HepG2 (cell line): ENCODE measurements at places on chromosomes 11 and 22. TPM values are rescaled to one million over a fixed set of nuclear protein-coding genes. Genes with fewer than 3 reads are reported as not detected.
A peak's percentile ranks its signal among the peaks of the same experiment; 100 is the strongest.

DNA sequence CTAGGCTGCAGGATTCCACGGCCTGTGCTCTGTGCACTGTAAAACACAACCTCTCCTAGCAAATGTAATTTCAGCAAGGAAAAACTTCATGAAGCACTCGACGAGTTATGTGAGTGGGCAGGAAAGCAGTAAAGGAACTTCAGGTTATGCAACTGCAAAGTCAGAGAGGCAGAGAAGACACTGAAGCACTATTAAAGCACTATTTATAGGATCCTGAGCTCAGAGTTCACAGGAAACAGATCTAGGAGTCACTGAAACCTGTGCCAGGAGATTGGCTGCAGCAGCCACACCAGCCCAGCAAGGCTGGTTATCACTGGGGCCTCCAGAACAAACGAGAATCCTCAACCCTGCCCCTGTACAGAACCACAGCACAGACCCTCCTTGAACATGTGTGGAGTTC, 2.5 kb downstream of the SMIM35 start:
- no peaks in the 10 kb centered on the region for H3K36me3 ChIP-seq
- peak; percentile 32 for DNase-seq
- no peak overlapping the region for H3K4me3 ChIP-seq

DNA sequence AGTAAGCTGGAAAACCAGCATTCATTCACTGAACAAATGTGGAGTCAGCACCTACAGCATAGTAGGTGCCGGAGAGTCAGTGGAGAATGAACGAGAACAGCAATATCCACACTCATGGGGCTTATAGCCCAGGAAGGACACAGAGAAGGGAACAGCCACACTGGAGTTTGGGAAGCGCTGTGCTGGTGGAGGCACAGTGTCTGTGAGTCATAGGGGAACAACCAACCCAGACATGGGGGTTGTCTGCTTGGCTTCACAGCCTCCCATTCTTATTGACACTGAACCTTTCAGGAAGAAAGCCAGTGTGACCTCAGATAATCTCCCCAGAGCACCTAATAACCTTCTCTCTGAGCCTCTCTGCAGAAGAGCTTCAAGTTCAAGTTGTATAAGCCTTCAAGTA, 56.6 kb upstream of the UBASH3B start:
- no peak for DNase-seq
- H3K4me3 ChIP-seq: no peak overlapping the region
- no peak overlapping the region for H3K27ac ChIP-seq
- no peaks in the 10 kb centered on the region for H3K36me3 ChIP-seq
- peaks cover 17% of the 10 kb centered on the region for H3K4me1 ChIP-seq
- H3K27me3 ChIP-seq: peaks cover 4% of the 10 kb centered on the region; the same call in 1 of the 3 replicates

DNA sequence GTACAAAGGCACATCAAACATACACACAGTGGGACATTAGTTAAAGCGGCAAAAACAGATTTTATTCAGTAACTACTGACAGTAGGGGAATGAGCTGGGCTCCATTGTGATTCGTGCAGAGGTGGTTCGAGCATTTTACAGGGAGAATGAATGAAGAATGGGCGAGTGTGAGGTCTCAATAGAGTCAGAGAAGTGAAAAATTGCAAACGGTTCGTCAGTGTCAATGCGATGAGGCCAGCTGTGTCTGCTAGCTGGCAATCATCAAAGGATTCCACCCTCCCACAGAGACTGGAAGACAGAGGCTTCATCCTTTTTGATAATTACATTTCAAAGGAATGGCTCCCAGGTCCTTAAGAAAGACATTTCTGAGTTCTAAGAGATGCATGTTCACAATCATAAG, 17.4 kb downstream of the OR4D9 start:
- H3K4me1 ChIP-seq: peaks cover 15% of the 10 kb centered on the region; the same call in 1 of the 2 replicates
- no peak overlapping the region for H3K27ac ChIP-seq
- H3K4me3 ChIP-seq: no peak overlapping the region
- no peaks in the 10 kb centered on the region for H3K27me3 ChIP-seq

DNA sequence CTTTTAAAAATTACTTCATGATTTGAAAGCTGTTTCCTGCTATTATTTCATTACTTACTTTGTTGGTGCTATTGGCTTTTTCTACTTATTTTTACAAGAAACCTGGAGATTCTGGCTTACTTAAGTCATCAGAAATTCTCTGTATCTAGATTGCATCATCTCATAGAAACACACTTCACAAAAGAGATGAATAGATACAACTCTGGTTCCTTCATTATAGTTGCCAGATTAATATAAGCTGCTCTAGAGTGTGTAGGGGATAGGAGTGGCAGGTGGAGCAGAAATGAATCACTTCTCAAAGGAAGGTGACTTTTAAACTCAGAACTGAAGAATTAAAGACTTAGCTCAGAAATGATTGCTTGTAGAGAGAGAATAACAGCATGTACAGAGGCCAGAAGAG, 20.0 kb downstream of the CYP2R1 start:
- no peaks in the 10 kb centered on the region for H3K4me1 ChIP-seq
- H3K27ac ChIP-seq: no peak overlapping the region

Gene LYVE1
- total RNA-seq: 0.81 and 1.4 TPM in 2 replicates

Gene INTS4
- total RNA-seq: 29.6 and 37.3 TPM in 2 replicates

- no peak overlapping the region for H3K27ac ChIP-seq
- H3K36me3 ChIP-seq: no peaks in the 10 kb centered on the region
- no peak overlapping the region for H3K4me3 ChIP-seq
- no peak for DNase-seq
- H3K27me3 ChIP-seq: no peaks in the 10 kb centered on the region
- no peaks in the 10 kb centered on the region for H3K4me1 ChIP-seq
Measured at GRCh38 chr11:59691156-59691555, 22.3 kb upstream of the PATL1 start.
